ENCODE measurements at places on chromosomes 4 and X.

- H3K4me3 ChIP-seq = no peak overlapping the region
- H3K27me3 ChIP-seq = no peaks in the 10 kb centered on the region
- no peaks in the 10 kb centered on the region for H3K36me3 ChIP-seq
- DNase-seq = no peak
These were observed 5.1 kb downstream of the PSAPL1 start for GRCh38 chr4:7429601-7430078.

- no peaks in the 10 kb centered on the region for H3K27me3 ChIP-seq
- DNase-seq = no peak
- no peaks in the 10 kb centered on the region for H3K4me1 ChIP-seq
- H3K4me3 ChIP-seq = no peak overlapping the region
- H3K27ac ChIP-seq = no peak overlapping the region
These were observed 45.9 kb upstream of the PGRMC2 start for GRCh38 chr4:128333309-128334018.

DNA sequence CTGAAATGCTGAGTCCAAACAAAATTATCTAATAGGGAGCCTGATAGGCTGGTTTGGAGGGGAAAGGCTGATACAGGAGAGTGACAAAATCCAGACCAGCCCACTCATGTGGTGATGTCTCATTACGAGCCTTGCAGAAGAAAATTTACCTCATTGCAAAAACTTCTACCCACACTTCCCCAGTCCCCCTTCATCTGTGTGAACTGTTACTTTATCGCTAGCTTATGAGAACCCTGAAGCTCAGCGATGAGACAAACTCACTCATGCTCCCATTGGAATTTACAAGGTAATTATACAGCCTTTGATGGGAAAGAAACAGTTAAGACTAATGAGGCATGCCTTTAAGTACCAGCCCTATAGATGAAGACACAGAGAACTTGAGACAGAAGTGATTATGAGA is 76.1 kb downstream of the ARHGAP6 start:
- peaks cover 4% of the 10 kb centered on the region for H3K4me1 ChIP-seq
- DNase-seq = no peak

DNA sequence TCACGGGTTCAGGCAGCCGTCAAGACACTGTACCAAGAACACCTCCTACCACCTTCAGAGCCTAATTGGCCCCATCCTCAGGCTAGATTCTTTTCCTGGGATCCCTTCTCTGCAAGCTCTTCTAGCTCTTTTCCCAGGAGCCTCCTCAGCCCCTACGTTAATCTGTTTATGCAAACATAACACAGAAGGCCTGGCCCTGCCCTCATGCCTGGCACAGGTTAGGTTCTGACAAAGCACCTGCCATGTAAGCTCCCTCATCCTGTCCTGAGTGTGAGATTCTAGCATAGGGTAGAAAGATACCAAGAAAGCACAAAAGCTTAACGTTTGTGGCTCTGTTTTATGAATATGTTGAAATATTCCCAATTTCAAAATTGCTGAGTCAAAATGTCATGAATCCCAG is 93.6 kb downstream of the IRF2 start:
- no peak overlapping the region for H3K27ac ChIP-seq
- DNase-seq = no peak
- no peaks in the 10 kb centered on the region for H3K27me3 ChIP-seq
- no peaks in the 10 kb centered on the region for H3K36me3 ChIP-seq
- H3K4me3 ChIP-seq = no peak overlapping the region
- peaks cover 11% of the 10 kb centered on the region for H3K4me1 ChIP-seq

All from trophoblast cell (in vitro differentiated cells and primary cell).